Frontal cortex (tissue), 4 donors: ENCODE measurements at places on chromosomes 5 and 9.

DNA sequence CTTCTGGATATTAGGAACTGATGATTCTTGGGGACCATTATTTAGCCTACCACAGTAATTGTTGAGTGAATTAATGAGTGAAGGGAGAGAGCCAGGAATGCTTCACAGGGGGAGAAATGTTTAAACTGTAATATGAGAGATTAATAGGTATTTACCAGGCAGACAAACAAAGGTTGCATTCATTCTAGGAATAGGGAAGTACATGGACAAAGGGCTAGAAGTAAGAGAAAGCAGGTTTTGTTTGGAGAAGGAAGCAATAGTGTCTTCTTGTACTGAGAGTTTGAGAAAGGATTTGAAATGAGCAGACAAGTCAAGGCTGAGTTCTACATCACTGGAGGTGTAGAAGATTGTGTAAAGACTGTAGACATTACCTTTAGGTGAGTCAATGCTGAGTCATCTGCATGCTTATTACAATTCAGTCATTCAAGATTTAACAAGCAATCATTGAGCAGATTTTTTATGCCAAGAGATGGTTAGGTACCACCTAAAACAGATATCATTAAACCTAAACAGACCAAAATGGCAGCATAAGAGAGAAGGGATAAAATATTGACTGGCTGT lies 8.0 kb downstream of the TAF1L start:
- no peak for DNase-seq

- DNase-seq = no peak
Observed at GRCh38 chr5:43141211-43141610, 20.5 kb downstream of the ZNF131 start.

GRCh38 chr5:107418902-107419301 lies 251.8 kb downstream of the EFNA5 start:
- DNase-seq = no peak

DNA sequence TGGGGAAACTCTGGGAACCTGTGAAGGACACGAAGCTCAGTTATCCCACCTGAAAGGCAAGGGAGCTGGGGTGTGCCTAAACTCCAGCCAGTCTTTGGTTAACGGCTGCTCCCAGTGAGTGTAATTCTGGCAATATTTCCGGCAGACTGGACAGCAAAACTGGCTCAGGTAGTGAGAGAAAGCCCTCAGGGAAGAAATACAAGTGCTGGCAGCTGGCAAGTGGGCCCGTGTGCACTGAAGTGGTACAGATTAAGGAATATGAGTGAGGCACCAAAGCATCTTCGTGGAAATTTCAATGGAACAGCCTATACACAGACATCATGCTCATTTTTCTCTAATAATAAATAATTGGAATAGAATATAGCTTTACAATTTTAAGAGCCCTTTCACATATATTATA lies 56.2 kb downstream of the ABHD17B start:
- DNase-seq = no peak

DNA sequence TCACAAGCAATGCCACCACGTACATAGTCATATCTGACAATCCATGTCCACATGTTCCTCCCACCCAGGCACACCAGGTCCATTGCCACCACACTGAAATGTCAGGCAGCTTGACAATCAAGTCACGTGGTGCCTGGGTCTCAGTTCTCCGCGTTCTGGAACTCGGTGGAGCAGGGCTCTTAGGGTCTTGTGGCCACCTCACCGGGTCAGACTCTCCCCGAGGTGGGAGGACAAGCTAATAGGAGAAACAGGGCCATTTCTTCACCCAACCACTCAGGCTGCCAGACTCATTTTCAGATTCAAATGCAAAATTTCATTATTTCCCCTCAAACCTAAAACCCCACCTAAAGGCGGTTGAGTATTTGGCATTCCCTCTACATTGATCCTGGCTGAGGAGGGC lies 200.5 kb upstream of the GAS1 start:
- DNase-seq = no peak

DNA sequence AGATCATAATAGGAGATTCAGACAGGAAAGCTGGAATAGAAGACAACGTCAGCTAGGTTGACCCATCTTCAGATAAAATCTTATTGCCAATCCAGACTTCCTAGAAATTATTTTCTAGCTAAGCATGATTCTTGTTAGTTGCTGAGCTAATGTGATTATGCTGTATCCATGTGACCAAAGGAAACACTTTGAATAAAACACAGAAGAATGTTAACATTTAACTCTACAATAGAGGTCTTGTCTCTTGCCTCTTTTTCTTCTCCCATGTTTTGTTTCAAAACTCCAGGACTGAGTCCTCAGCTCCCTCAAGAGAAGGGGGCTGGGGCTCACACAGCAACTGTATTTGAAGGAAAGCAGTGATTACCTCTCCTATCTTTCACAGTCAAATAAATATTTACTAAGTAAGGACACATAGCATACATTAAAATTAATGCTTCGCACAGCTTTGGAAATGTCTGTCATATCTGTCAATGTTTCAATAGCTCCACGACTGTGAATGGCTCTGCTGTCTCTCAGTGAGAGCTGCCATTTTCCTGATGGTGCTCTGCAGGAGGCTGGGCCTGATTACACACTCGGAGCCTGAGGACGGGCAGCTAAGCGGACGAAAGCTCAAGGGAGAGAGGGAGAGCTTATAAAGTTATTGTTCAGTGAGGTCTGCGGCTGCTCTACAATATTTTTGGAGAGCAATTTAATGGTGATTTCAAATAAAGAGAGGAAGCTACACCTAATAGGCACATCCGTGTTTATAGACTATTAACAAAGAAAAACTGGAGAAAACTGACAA lies 64.8 kb upstream of the ZNF462 start:
- no peak for DNase-seq

DNA sequence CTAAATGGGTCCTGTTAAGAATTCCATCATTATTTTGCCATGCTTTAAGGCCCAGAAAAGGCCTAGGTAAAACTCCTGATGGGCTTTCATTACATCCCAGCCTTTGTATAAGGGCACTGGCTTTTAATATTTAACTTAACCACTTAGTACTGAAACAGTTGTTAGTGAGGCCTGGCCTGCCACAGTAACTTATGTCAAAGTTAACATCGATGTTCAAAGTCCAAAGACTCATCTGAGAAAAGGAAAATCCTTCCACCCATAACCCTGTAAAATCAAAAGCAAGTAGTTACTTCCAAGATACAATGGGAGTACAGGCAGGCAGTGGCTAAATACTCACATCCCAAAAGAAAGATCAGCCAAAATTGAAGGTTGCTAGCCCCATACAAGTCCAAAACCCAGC lies 15.0 kb upstream of the UGT3A1 start:
- no peak for DNase-seq

GRCh38 chr9:28056466-28056865 lies 483.2 kb upstream of the C9orf72 start:
- no peak for DNase-seq

- DNase-seq = no peak
Observed at GRCh38 chr5:139636207-139636792, 11.8 kb upstream of the CXXC5 start.

- no peak for DNase-seq
Observed at GRCh38 chr5:39473156-39473775, 48.5 kb upstream of the DAB2 start.
